IMR-90 (cell line): ENCODE measurements at places on chromosomes 5 and 9. TPM values are rescaled to one million over a fixed set of nuclear protein-coding genes. Genes with fewer than 3 reads are reported as not detected.
A peak's percentile ranks its signal among the peaks of the same experiment; 100 is the strongest.

DNA sequence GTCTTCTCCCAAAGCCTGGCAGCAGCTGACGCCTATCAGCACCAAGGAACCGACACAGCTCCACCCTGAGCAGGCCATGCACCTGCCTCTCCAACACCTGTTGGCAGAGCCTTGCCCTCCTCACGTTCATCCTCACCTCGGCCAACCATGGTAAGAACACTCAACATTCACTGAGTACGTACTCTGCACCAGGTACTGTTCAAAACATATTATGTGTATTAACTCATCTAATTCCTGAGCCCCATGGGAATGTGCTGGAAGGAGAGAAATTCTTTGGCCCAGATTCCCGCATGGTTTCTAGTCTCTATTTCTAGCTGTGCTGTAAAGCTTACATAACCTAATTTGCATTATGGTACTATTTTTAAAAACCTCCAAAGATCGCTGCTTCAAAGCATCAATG lies 86.1 kb downstream of the GPR21 start:
- DNase-seq = no peak

- DNase-seq = no peak
Observed at GRCh38 chr5:140109759-140110645, 3.9 kb upstream of the PURA start.

DNA sequence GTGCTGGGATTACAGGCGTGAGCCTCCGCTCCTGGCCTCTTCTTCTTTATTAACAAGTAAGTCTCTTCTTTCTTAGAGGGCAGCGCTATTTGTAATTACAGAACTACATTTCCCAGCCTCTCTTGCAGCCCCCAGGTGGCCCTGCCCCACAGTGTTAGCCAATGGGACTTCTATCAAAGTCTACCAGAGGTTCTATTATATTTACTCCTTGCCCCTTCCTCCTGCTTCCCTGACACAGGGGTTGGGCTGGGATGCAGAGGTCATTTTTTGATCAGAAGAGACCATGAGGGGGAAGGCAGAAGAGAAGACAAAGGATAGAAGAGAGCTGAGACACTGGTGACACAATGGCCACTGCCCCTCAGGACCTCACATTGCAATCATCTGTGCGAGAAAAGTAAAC lies 224.2 kb downstream of the SYK start:
- DNase-seq = no peak

- no peak for DNase-seq
Observed at GRCh38 chr9:87657190-87657589, 68.7 kb upstream of the CTSL start.

Gene ECSCR
- polyA plus RNA-seq = 3.6 and 3.8 TPM in 2 replicates

Gene PAX5
- not detected in 2 replicates for polyA plus RNA-seq

Gene MSMP
- polyA plus RNA-seq = not detected in 2 replicates

DNA sequence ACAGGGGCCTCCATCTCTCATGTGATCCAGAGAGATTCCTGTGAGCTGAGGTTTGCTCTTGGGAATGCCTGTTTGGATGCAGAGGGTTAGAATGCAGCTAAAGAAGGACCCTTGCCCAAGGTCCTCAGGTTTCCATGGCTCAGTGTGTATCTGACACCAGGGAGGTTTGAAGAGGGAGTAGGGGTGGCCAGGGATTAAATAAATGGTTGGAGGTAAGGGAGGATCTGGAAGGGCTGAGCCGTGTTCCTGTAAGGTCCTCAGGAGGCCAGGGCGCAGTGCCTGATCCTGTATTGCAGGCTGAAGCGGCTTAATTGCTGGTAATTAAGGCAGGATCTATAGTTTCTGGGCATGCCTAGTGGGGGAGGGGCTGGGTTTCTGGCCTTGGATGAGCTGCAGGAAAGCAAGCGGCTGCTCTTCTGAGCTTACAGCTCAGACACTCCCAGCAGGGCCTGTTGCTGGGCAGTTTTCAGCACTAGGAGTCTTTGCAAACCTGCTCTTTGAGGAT lies 41.5 kb upstream of the MAP1B start:
- peak; percentile 50 for DNase-seq

DNA sequence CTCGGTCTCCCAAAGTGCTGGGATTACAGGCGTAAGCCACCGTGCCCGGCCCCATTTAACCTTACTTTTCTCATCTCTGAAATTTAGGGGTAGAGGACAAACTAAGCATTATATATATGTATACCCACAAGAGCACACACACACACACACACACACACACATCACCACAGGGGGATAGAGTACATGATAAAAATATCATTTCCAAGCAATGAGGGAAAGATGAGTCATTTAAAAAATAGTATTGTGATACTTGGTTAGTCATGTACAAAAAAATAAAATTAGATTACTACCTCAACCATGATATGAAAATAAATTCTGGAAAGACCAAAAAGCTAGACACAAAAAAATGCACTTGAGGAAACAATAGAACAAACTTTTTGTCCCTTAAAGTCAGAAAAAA lies 67.2 kb downstream of the CDH18 start:
- peak; percentile 63 for DNase-seq

- DNase-seq = no peak
Observed at GRCh38 chr9:21155501-21155900, 11.0 kb downstream of the IFNA21 start.

DNA sequence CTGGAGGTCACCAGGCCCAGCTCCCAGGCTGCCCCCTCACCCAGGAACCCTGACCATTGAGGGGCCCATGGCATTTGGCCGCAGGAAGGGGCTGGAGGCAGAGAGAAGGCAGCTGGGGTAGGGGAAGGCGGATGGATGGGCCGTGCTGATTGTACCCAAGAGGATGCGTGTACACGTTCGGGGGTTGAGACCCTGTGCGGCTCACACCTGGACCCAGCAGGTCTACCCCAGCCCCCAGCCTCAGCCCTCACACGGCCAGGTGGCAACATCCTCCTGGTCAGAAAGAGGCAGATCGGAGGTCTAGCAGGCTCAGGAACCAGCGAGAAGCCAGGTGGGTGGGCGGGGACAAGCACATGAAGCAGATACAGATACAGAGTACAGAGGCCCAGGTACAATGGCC lies 33.7 kb downstream of the NACC2 start:
- DNase-seq = no peak
